ENCODE measurements at places on chromosomes 7 and 10.

DNA sequence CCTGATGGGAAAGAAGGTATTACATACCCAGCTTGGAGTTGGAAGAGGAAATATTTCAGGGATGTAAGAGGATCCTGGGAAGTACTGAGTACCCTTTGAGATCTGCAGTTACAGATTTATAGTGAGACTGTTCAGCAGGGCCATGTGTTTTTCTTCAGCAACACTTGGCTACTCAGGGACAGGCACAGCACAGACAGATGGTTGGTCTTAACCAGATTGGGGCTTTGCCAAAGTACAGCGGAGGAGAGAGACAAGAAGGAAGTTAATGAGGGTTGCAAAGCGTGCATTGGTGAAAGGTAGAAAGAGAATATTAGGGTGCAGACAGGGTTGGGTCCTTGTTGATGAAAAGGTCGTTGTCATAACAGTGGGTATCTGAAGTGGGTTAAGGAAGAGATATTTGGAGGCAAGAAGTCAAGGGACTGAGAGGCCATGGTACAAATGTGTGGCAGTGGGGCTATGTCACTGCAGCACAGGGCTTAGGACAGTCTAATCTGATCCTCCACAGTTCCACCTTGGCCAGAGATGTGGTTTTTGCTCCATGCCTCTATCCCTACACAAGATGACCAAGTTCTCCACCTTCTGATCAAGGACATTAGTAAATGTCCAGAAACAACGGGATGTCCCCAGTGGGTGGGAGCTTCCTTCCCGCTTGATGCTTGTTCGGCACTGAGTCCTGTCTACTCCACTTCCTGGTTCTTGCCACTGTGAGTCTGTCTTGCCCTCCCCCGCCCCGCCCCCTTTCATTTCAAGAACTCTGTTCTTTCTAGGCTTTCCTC lies 18.9 kb upstream of the DNAJC1 start:
- DNase-seq, result no peak

DNA sequence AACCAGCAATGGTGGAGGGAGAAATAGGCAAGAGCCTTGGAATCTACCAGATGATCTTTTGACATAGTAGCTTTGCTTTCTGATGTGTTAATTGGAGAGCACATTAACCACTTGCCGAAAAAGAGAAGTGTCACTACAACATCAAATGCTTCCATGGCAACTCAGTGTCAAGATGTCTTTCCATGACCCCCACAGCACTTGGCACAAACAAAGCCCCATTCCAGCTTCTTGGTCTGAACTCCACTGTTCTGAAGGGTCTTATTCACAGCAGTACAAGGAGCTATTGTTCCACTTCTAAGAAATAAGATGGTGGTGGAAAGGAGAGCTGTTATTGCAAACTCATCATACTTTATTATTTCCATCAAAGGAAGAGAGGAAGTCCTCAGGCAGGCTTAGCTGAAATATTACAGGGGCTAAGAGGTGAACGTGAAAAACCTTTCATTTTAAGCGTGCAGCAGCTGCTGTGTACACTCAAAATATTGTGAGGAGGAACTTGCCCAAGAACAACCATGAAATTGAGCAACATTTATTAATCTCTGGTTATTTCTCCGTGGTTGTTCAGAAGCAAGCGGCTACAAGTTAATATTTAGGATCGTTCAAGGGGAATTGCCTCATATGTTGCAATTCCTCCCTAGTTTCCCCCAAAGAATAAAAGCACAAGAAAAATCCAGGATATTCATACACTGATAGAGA lies 354.8 kb upstream of the CELF2 start:
- DNase-seq, result no peak

GRCh38 chr7:43658718-43659548 lies 70.4 kb downstream of the COA1 start:
- no peak for DNase-seq

DNA sequence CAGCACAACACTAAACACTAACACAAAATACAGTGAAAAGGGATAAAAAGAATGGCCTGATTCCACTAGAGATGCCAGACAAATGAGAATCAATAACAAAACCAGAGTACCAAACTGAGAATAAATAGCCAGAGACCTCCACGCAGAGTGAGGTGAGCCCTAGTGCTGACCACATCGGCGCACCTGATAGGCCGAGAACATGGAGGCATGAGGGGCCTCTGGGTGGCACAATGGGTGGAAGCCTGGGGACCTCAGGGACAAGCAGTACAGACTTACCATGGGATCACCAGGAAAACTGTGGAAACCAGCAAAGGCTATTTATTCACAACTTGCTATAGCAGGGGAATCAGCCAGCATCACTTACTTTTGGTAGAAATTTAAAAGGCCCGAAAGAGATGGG lies 1.8 kb upstream of the CSGALNACT2 start:
- no peak for DNase-seq

GRCh38 chr10:27625452-27626211 lies 120.0 kb downstream of the MKX start:
- DNase-seq, result no peak

DNA sequence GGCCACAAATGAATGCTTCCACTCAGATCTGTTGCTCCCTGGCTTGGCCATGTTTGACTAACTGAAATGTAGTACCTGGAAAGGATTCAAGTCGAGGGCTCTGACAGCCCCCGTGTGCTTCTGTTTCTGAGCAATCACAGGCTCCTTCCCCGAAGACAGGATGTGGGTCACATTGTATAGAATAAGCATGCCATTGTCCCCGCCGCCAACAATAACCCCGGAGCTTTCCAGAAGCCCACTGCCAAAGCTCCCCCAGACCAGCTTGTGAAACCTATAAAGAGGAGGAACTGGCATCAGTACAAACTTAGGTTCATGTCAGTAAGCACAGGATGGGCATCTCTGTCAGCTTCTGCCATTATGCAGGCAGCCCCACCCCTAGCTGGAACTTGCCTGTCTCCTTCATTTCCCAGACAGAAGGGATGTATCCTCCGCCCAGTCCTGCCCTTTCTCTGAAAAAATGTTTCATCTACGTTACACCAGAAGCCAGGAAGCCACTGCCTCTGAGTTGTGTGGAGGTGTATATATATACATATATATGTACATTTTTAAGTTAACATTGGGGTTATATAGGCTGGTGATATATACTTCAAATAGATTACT lies 10.3 kb downstream of the SEC31B start:
- no peak for DNase-seq

DNA sequence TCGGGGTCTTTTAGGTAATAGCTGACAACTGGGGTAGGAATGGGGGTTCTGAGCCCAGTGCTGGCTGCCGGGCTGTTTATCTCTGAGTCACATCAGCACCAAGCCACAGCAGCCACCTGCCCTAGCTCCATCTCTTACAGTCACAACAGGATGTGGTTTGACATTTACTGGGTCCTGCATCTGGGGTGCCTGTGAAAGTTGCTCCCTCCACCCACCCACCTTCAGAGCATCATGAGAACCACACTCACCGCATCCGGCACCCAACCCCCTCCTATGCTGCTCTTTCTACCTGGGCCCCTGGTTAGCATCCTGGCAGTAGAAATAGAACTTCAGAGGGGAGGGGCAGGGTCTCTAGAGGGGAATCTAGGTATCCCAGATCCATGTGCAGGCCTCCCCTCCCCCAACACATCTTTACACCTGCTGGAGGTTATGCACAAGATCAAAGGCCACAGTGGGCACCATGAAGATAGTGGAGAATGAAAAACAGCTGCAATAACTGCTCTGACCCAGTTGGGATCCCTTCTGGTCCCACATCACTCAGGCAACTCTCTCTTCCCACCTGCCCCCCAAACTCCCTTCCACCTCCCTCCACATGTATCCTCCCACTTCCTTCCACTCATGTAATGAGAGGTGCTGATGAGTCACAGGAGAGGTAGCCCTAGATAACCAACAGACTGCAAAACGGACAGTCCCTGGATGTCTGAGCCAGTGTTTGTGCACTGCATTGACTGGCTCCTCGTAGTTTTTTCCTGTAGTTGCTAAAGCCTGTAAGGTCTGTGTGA lies 38.2 kb downstream of the PRSS2 start:
- DNase-seq, result peak; percentile 17

DNA sequence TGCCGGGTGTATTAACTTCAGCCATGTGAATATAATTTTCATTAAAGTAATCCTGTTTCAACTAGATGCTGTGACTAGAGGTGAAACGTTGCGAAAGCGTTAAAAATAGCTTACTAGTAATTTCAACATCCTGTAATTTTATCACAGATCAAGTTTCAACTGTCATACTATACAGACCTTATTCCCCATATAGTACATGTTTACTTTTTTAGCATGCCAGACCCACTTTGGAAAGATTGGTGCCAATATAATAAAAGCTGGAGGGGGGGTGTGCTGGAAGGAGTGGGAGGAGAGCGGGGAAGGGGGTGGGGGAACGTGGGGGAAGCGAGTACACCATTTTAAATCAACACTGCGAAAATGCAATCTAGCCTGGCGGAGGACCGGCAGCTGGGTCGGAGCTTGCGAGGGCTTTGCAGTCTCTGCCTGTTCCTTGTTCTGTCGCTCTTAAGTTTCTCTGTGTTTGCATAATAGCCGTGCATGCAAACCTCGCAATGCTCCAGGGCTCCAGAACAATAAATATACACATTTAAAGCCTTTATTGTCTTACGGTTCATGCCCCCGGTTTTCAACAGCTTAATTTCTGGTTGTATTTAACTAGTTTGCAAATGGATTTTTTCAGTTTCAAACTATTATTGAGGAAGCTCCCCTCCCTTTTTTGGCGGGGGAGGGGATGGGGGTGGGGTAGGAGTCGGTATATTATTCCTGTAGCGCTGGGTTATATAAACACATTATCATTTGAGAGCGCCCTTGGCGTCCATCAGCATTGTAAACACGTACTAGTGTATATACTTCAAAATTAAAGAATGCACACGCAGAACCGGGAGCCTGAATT lies 1.3 kb upstream of the ARID5B start:
- peak; percentile 12 for DNase-seq

DNA sequence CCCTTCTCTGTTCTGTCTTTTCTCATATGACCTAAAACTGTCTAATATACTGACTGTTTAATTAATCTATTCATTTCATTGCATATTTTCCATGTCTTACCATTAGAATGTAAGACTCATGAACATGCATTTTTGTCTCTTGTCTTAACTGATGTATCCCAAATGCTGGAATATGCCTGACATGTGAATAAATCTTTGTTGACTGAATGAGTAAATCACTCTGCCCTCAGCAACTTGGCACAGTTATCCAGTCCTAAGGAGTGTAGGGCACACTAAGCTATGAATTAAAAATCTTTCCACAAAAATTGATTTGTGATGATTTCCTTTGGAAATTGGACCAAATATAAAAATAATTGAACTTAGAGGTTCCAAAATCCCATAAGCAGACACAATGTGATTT lies 111.3 kb downstream of the ETV1 start:
- no peak for DNase-seq

- no peak for DNase-seq
Measured at GRCh38 chr10:103265717-103266329, 11.1 kb upstream of the INA start.

DNA sequence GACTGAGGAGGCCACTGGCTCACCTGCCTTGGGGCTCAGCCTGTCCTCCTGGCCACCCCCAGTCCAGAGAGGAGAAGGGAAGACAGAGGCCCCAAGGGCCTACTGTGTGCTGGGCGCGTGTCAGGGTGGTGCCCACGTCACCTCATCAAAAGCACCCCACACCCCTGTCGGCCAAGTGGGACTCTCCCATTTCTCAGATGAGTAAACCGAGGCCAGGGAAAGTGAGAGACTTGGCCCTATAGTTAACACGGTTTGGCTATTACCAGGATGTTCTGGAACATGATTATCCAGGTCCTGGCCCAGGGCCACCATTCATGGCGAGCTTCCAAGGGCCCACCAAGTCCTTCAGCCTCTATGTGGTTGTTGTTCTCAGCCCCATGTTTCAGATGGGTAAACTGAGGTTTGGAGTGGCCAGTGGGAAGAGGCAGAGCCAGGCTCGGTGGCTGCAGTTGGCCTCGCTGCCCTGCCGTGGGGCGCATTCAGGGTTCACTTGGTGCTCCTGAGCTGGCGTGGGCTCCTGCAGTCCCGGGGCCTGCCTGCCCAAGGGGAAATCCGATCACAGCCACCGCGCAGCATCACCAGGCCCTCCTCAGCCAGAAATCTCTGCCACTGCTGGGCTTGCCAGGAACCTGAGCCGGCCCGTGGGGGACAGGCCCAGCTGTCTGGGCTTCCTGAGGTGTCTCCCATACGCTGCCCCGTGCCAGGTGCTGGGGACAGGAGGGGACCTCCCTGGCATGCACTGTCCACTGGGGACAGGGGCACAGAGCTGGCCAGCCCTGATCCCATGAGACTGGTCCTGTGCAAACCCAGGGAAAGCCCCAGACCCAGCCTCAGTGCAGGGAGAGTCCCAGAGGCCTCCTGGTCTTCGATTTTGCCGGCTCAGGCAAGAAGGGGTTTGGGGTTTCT lies 117.7 kb upstream of the TNRC18 start:
- DNase-seq, result no peak

GRCh38 chr10:88347597-88348304 lies 235.4 kb downstream of the RNLS start:
- no peak for DNase-seq

- DNase-seq, result no peak
Measured at GRCh38 chr7:9083837-9084236, 650.4 kb downstream of the NXPH1 start.

DNA sequence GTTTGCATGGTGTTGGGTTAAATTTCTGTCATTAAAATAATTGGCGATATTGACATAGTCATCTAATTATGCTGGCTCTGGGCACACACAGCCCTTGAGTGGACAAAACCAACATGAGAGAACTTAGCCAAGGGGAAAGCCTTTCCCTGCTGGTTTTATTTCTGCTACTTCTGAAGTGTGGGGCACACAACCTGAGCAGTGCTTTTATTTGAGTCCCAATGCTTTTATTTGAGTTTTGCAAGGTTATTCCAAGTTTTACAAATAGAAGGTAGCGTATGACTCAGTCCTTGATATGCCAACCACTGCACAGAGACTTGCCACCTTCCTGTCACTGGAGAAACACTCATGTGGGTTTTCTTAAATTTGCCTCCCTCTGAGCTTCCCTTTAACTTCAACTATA lies 145.7 kb downstream of the EGFR start:
- DNase-seq, result no peak

DNA sequence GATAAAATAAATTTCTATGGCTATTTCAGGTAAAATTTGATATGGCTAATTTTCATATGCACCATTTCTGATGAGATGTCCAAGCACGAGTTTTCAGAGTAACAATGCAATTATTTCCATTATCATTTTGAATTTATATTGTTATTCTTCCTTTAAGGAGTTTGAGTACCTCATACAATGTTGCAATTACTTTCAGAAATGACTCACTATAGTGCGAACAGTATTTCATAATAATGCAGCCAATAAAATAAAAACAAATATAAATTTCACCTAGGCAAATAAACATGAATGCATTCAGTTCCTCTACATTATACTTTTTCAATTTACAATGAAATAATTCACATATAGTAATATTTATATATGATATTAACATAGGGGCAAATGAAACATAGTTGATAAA lies 78.8 kb upstream of the LRRN3 start:
- DNase-seq, result no peak

- no peak for DNase-seq
Measured at GRCh38 chr7:88009651-88010050, 75.6 kb downstream of the ADAM22 start.

GRCh38 chr7:143877098-143877497 lies 24.9 kb downstream of the TCAF1 start:
- no peak for DNase-seq

Data from activated gamma-delta T cell (primary cell).